ENCODE measurements at places on chromosomes 3 and 15.
A peak's percentile ranks its signal among the peaks of the same experiment; 100 is the strongest.

GRCh38 chr3:188218603-188219002 lies 64.6 kb downstream of the LPP start:
- DNase-seq: no peak

DNA sequence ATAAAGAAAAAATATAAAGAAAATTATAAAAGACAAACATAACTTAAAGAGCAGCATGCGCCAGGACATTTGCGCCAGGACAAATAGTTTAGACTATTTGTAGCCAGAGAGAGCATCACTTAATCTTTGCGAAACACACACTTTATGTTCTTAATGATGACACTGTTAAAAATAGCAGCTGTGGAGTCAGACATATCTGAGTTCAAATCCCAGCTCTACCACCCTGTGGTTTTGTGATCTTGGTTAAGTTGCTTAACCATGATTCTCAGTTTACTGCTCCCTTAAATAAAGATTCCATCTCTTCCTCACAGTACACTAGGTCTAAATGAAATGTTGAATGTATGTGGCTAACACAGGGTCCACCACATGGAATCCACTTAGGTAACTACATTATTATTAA lies 31.4 kb downstream of the KCNMB2 start:
- DNase-seq: no peak

GRCh38 chr15:92142242-92143232 lies 251.1 kb upstream of the ST8SIA2 start:
- DNase-seq: no peak

- DNase-seq: no peak
These were observed 39.6 kb downstream of the TMOD3 start for GRCh38 chr15:51869060-51869421.

DNA sequence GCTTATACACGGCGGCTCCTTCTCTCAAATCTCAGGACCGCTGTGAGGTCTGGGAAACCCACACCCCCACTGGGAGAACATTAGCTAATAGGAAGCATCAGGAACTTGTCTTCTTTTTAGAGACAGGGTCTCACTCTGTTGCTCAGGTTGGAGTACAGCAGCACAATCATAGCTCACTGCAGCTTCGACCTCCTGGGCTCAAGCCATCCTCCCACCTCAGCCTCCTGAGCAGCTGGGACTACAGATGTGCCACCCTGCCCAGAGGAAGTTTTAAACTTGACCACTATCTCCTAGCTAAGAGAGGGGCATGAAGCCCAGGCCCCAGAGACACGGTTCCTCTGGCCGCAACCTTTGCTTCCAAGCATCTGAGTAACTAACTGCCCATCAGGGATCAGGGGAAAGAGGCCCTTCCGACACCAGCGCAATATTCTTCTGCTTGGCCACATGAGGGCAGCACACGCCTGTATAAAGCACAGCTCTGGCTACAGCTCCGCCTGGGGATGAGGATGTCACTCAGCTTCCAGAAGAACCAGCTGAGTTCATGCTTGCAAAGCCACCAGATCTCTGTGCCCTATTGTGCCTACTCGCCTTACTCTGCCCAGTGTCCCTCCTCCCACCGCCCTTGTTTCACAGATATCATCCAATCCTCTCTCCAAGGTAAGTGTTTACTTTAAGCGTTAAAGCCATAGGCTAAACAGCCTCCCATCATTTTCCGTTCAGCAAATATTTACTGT lies 57.6 kb upstream of the SLC6A11 start:
- DNase-seq: peak; percentile 70

DNA sequence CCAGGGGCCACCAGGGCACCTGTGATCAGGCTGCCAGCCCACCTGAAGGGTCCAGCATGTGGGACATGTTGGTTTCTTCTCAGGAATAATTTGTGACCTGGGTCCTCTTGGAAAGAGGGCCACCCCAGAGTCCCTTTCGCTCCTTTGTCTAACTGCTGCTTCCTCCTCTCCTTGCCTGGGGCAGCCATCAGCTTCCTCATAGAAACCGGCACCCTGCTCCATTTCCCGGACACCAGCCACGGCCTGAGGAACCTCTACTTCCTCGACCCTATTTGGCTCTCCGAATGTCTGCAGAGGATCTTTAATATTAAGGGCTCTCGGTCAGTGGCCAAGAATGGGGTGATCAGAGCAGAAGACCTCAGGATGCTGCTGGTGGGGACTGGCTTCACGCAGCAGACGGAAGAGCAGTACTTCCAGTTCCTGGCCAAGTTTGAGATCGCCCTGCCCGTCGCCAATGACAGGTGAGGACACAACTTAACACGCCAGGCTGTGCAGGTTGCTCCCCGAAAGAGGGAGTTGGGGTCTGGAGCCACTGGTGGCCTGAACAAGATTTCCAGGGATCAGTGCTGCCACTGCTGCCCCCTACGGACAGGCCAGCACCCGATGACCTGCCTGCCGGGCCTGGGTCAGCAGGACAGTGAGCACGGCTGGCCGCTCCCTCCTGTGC lies 109.7 kb downstream of the LRRK1 start:
- no peak for DNase-seq

DNA sequence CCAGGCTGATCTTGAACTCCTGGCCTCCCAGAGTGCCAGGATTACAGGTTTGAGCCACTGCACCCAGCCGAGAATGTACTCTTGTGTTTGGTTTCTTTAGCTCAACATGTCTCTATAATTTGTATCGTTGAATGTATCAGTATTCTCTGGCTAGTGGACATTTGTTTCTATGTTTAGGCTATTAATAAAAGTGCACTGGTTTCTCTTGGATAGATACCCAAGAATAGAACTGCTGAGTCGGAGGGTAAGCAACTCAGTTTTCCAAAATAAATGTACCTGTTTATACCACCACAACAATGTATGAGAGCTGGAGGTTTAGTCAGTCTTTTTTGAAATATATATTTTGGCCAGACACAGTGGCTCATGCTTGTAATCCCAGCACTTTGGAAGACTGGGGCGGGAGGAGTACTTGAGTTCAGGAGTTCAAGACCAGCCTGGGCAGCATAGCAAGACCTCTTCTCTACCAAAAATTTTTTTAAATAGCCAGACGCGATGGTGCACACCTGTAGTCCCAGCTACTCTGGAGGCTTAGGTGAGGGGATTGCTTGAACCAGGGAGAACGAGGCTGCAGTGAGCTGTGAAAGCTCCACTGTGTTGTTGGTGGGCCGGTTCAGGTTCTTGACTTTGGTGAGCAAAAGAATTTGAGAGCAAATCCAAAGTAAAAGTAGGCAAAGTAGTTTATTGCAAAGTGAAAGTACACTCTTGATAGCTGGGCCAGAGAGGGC lies 7.7 kb upstream of the IVD start:
- no peak for DNase-seq

DNA sequence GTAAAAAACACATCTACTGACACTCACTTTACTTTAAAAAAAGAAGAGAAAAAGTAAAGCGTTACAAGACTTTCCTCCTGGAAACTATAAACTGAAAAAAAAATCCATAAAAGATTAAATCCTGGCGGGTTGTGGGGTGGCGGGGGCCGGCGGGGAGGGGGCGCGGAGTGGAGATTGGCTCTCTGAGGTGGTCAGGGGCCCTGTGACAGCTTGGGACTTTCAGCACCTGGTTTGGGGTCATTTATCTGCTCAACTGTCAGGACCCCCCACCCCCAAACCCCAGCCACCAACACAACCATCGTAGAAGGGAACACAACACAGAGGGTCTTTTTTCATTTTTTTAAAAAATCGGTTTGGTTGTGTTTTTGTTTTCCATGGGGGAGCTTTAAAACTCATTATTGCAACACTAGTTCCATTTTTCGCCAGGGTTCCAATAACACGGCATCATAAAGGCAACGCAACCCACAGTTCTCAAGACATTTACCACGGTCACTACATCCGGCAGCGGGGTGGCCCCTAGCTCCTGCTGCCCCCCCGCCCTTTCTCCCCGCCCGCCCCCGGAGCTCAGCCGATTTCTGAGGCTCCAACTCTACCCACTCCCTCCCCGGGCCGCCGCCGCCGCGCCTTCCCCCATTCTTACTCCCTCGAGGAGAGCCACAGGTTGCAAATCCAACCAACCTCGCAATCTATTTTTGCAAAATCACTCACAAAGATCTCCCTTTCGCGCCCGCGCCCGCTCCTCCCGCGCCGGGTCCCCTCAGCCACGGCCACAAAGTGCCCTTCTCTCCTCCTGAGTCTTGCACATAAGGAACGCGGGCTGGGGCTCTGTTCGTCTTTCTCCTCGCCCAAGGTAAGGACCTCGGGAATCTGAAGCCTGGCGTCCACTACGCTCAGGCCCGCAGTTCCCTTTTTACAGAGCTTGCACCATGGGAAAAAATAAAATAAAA lies 1.8 kb downstream of the BCL6 start:
- DNase-seq: peak; percentile 12

- no peak for DNase-seq
These were observed 114.3 kb downstream of the MFSD1 start for GRCh38 chr3:158916111-158916510.

GRCh38 chr15:96735632-96736240 lies 405.2 kb downstream of the NR2F2 start:
- no peak for DNase-seq

DNA sequence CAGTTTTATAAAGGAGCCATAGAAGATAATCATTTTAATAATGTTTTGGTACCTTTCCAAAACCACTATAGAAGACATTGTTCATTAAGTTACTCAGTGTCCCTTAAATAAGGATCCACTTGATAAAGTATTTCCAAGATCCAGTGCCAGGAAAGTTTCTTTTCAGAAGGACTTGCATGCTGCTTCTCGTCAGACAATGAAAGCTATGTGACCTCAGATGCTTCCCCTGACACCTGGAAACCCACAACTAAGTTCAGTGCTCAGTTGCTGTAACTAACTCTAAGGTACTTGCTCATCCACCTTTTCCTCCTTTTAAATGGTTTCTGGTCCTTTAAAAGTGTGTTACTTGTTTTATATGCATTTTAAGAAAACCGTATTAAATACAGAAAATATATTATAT lies 7.3 kb downstream of the SSR3 start:
- DNase-seq: no peak

GRCh38 chr3:170656284-170656683 lies 70.4 kb upstream of the SLC7A14 start:
- DNase-seq: no peak

DNA sequence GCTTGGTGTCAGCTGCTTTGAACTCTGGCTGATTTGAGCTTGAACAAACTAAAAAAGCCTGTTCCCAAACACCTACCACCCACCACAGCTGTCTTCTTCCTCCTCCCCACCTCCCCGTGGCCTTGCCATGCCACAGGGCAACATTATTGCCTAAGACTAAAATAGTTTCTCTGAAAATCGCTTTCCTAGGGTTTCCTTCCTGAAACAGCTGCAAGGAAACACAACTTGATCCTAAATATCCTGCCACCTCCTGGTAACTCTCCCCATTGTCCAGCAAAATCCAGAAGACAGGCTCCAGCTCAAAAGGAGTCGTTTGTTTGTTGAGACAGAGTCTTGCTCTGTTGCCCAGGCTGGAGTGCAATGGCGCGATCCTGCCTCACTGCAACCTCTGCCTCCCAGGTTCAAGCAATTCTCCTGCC lies 193.9 kb upstream of the TPM1 start:
- DNase-seq: no peak

GRCh38 chr15:69389426-69389825 lies 24.7 kb upstream of the KIF23 start:
- no peak for DNase-seq

DNA sequence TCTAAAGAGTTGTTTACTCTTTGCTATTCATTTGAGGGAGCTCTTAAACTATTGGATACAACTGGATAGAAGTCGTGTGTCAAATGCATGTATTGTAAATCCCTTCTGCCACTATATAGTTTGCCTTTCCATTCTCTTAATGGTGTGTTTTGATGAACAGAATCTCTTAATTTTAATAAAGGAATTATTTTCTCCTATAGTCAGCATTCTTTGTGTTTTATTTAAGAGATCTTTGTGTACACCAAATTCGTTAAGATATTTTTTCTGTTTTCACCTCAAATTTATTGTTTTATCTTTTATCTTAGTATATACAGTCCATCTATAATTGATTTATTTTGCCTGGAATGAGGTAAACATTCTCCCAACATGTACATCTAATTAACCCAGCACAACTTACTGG lies 551.5 kb upstream of the AGTR1 start:
- no peak for DNase-seq

DNA sequence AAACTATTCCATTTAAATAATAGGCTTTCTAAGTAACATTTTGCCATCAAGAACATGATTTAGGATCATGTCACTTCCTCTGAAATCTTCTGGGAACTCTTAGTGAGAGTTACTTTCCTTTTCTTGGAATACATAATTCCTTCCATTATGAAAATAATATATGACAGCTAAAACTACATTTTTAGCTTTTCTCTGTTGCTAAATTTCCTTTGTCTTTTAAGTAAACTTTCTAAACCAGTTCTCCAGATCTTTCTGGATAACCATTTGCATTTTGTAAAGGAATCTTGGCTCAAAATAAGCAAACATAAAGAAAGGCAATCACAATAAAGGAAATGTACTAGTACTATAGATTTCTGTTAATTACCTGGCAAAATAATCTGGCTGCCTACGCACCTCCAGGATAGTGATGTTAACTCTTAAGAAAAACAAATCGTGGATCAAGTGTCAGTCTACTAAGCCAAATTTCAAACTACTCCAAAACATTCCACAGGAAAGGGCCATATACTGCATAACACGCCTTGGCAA lies 165.7 kb downstream of the ZNF385D start:
- DNase-seq: no peak

- DNase-seq: peak; percentile 55
These were observed 592 bp downstream of the RASGRF1 start for GRCh38 chr15:79089890-79090486.

- DNase-seq: no peak
These were observed 354.3 kb upstream of the TRIM42 start for GRCh38 chr3:140323561-140323960.

GRCh38 chr3:118772547-118773011 lies 262.1 kb downstream of the IGSF11 start:
- DNase-seq: no peak

DNA sequence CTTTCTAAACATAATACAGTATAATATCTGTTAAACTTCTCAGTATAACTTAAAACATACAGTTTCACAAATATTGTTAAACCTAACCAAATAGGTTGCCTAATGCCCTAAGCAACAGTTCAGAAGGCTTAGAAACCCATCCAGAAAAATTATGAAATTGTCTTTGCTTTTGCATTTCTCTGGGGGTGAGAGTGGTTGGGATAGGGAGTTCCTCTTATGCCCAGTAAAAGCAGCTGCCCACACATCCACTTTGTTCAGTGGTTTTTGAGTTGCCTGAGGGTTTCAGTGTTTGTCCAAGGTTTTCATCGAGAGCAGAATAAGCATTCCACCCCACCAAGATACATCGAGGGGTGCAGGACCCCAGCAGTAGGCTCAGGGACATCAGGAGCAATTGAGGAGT lies 179.4 kb downstream of the CDIN1 start:
- DNase-seq: no peak

DNA sequence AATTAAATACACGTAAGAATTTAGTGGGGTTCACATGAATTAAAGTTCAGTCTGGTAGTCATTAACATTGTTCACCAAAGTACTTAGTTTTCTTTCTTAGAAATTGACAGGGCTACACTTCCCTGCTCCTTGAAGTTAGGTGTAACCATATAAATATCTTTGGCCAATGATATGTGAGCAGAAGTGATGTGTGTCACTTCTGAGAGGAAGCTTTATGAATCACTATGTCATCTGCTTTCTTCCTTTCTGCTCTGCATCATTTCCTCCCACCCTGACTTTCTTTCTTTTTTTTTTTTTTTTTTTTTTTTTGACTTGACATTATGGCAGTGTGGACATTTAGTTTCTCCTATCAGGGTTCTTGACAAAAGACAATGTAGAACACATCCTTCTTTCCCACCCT lies 156.2 kb upstream of the COL8A1 start:
- DNase-seq: no peak

GRCh38 chr15:38864122-38864521 lies 299.5 kb upstream of the RASGRP1 start:
- no peak for DNase-seq

Data from NCI-H2171 treated with DMSO at 0.1 percent for 48 hours (cell line).